ENCODE measurements at places on chromosomes 6 and 20. TPM values are rescaled to one million over a fixed set of nuclear protein-coding genes. Genes with fewer than 3 reads are reported as not detected.
A peak's percentile ranks its signal among the peaks of the same experiment; 100 is the strongest.

MYCT1 gene
- not detected for total RNA-seq

HS3ST5 gene
- not detected for total RNA-seq

SLC25A27 gene
- 0.52 TPM for total RNA-seq

MACROD2 gene
- total RNA-seq = 1.0 TPM

CBLN4 gene
- total RNA-seq = not detected

HFE gene
- 11.5 TPM for total RNA-seq

ZC2HC1B gene
- not detected for total RNA-seq

SYNGAP1 gene
- total RNA-seq = 77.6 TPM

MAS1 gene
- not detected for total RNA-seq

HEBP2 gene
- 8.7 TPM for total RNA-seq

CST5 gene
- total RNA-seq = not detected

GRCh38 chr20:58260006-58260405 is 31.6 kb upstream of the ANKRD60 start:
- no peak overlapping the region for H3K4me3 ChIP-seq
- no peak for DNase-seq
- H3K36me3 ChIP-seq = no peaks in the 10 kb centered on the region
- no peak overlapping the region for H3K27ac ChIP-seq

DNA sequence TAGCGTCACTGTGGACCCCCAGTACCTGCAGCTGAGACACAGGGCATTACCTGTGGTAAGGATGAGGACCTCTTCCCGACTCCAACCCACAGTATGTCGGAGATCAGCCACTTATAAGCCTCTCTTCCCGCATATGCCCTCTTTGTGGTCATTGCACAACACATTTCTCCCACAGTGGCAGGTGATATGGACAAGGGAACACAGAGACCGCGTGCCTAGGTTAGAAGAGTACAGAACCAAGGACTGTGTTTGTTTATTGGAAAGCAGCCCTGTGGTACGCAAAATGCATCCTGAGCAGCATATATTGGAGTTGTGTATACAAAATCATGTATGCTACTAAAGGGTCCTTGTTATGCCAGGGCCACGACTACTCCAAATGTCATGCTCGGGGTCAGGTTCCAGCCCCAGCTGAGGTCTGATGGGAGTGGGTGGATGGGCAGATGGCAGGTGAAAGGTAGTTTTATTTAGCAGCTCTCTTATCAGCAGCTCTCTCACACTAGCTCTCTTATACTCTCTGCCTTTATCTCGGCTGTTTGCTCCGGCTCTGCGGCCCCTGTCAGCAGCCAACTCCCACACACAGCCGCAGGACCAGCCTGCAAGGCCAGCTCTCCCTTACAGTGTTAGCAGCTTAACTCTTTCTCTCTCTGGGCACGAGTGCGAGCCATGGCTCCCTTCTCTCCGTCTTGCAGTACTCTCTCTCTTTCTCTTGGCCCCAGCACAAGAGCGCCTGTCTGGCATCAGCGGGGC is 569.0 kb downstream of the KIF16B start:
- H3K27ac ChIP-seq = no peak overlapping the region
- no peaks in the 10 kb centered on the region for H3K4me1 ChIP-seq
- H3K27me3 ChIP-seq = no peaks in the 10 kb centered on the region
- no peaks in the 10 kb centered on the region for H3K36me3 ChIP-seq

DNA sequence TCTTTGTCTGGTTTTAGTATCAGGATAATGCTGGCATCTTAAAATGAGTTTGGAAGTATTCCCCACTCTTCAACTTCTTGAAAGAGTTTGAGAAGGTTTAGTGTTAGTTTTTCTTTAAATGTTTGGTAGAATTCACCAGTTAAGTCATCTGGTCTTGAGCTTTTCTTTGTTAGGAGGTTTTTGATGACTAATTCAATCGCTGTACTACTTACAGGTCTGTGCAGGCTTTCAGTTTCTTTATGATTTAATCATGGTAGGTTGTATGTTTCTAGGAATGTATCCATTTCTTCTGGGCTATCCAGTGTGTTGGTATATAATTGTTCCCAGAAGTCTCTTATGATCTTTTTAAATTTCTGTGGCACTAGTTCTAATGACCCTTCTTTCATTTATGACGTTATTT is 215.5 kb downstream of the LRFN2 start:
- no peaks in the 10 kb centered on the region for H3K27me3 ChIP-seq
- peaks cover 11% of the 10 kb centered on the region for H3K4me1 ChIP-seq
- H3K27ac ChIP-seq = no peak overlapping the region
- H3K4me3 ChIP-seq = no peak overlapping the region
- DNase-seq = no peak
- peaks cover 5% of the 10 kb centered on the region for H3K36me3 ChIP-seq

GRCh38 chr6:67121115-67121514 is 1414.1 kb upstream of the EYS start:
- no peaks in the 10 kb centered on the region for H3K27me3 ChIP-seq
- no peak overlapping the region for H3K4me3 ChIP-seq
- no peaks in the 10 kb centered on the region for H3K36me3 ChIP-seq
- no peak overlapping the region for H3K27ac ChIP-seq

GRCh38 chr20:24450624-24451376 is 18.6 kb upstream of the SYNDIG1 start:
- H3K4me1 ChIP-seq = no peaks in the 10 kb centered on the region
- no peak overlapping the region for H3K27ac ChIP-seq
- H3K36me3 ChIP-seq = no peaks in the 10 kb centered on the region
- DNase-seq = no peak
- H3K27me3 ChIP-seq = no peaks in the 10 kb centered on the region

GRCh38 chr20:45495501-45495941 is 19.9 kb downstream of the SPINT3 start:
- no peak overlapping the region for H3K27ac ChIP-seq
- H3K36me3 ChIP-seq = no peaks in the 10 kb centered on the region
- peaks cover 28% of the 10 kb centered on the region for H3K27me3 ChIP-seq
- no peak for DNase-seq

- H3K27ac ChIP-seq = no peak overlapping the region
- H3K36me3 ChIP-seq = no peaks in the 10 kb centered on the region
- no peaks in the 10 kb centered on the region for H3K27me3 ChIP-seq
- H3K4me1 ChIP-seq = no peaks in the 10 kb centered on the region
- no peak for DNase-seq
- H3K4me3 ChIP-seq = no peak overlapping the region
These were observed 85.4 kb upstream of the HCRTR2 start for GRCh38 chr6:55088902-55089301.

DNA sequence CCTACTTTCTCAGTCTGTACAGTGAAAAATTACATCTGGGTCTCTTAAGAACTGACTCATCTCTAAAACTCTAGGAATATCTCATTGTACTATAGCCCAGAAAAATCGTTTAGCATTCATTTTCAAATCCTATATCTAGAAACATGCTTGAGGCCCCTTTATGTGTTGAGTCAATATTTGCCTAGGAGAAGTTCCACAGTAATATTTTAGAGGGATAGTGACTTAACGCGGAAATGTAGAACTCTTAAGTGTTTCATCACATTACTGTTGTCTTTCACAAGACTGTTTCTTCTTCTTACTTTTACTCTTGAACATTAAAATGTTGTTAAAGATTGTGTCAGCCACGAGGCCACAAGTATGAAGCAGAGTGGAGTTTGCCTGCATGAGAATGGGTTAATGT is 23.0 kb upstream of the MYLIP start:
- no peaks in the 10 kb centered on the region for H3K36me3 ChIP-seq
- no peaks in the 10 kb centered on the region for H3K27me3 ChIP-seq
- H3K27ac ChIP-seq = no peak overlapping the region
- H3K4me1 ChIP-seq = peaks cover 5% of the 10 kb centered on the region
- no peak for DNase-seq

DNA sequence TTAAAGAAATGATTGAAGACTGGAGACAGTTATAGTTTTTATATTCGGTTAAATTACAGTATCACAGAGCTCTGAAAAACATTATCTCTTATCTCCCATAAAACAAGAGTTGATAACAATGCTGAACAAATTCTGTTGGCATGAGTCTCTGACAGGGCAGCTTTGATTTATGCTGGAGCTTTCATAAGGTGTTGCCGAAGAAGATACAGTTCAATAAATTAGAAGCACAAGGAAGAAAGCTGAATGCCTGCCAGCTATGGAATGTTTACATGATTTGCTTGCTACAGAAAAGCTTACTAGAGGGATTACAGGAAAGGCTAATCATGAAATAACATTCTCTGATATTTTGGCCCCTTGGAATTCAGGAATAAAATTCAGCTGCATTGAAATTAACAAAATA is 431.9 kb upstream of the GJE1 start:
- no peak overlapping the region for H3K27ac ChIP-seq
- no peaks in the 10 kb centered on the region for H3K36me3 ChIP-seq
- peak; percentile 3 for DNase-seq
- no peaks in the 10 kb centered on the region for H3K27me3 ChIP-seq

GRCh38 chr6:12354499-12354898 is 64.3 kb downstream of the EDN1 start:
- H3K4me1 ChIP-seq = no peaks in the 10 kb centered on the region
- H3K36me3 ChIP-seq = no peaks in the 10 kb centered on the region
- no peak overlapping the region for H3K4me3 ChIP-seq

- H3K27ac ChIP-seq = no peak overlapping the region
- no peak overlapping the region for H3K4me3 ChIP-seq
- H3K36me3 ChIP-seq = no peaks in the 10 kb centered on the region
- H3K27me3 ChIP-seq = no peaks in the 10 kb centered on the region
- DNase-seq = no peak
These were observed 485.7 kb upstream of the JARID2 start for GRCh38 chr6:14759976-14760672.

DNA sequence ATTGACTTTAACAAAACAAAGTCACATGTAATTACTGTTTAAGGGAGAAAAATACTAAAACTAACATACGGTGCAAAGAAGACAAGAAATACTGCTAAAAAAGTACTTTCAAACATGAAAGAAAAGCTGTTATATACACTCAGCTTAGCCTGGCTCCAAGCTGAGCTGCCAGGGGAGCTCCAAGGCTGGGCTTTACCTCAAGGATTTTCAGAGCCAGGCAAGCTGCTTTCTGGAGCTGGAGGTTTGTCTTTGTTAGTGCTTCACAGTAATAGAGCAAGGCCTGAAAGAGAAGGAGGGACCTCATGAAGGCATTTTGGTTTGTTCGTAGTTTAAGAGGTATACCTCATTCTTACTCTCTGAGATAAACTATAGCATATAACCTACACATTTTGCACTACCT is 19.6 kb upstream of the ARMH2 start:
- no peak overlapping the region for H3K27ac ChIP-seq
- H3K27me3 ChIP-seq = no peaks in the 10 kb centered on the region
- no peaks in the 10 kb centered on the region for H3K4me1 ChIP-seq
- no peaks in the 10 kb centered on the region for H3K36me3 ChIP-seq
- no peak for DNase-seq
- no peak overlapping the region for H3K4me3 ChIP-seq

DNA sequence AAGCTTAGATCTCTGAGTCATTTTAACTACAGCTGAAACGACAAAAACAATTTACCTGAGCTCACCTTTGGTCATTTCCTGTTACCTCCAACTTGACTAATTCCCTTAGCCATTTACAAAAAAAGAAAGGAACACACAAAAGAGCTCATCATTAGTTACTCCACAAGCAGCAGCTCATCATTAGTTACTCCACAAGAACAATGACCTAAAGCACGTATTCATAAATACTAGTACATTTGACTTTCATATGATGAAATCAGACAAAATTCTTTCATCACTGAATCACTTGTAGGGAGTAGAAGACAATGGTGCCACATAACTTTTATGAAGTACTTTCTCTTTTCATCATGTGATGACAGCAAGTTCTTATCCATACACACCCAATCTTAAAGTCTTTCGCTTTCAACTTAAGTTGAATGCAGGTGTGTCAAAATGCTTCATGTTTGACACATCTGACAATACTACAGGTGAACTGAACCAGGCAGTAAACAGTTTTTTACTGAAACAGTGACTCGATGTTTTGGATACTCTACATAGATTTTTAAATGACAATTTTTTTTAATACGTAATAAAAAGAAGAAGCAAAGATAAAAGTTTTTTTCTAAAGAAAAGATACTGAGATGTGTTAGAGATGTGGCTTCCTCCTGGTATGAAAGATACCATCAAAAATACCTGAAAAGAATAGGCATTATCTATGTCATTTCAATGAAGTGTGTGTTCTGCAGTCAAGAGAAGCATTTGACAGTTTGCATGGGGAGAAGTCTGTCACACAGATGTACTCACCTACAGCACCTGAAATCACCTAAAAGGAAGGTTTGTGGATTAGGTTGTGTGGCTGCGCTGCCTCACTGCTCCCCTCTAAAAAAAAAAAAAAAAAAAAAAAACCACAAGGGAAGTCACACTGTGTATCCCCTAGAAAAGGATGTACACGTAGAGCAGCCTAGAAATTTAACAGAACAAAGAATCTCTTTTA is 109.1 kb downstream of the PRDM1 start:
- no peak overlapping the region for H3K4me3 ChIP-seq
- no peaks in the 10 kb centered on the region for H3K36me3 ChIP-seq
- no peaks in the 10 kb centered on the region for H3K4me1 ChIP-seq
- peak; percentile 2 for DNase-seq
- no peaks in the 10 kb centered on the region for H3K27me3 ChIP-seq

- no peak overlapping the region for H3K4me3 ChIP-seq
- no peaks in the 10 kb centered on the region for H3K36me3 ChIP-seq
- H3K27ac ChIP-seq = no peak overlapping the region
- DNase-seq = no peak
These were observed 2.8 kb downstream of the ANKRD60 start for GRCh38 chr20:58225452-58226200.

DNA sequence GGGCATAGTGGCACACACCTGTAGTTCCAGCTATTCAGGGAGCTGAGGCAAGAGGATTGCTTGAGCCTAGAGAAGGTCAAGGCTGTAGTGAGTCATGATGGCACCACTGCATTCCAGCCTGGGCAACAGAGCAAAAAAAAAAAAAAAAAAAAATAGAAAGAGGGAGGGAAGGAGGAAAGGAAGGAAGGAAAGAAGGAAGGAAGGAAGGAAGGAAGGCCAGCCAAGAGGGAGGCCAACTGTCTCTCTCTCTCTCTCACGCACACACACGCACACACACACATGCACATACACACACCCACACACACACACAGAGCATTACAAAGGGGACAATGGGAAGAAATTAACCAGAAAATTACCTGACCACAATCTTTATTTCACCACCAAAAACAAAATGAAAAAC is 50.6 kb upstream of the COL9A1 start:
- no peaks in the 10 kb centered on the region for H3K27me3 ChIP-seq
- H3K27ac ChIP-seq = no peak overlapping the region
- H3K4me3 ChIP-seq = no peak overlapping the region
- no peaks in the 10 kb centered on the region for H3K36me3 ChIP-seq
- H3K4me1 ChIP-seq = peaks cover 25% of the 10 kb centered on the region

DNA sequence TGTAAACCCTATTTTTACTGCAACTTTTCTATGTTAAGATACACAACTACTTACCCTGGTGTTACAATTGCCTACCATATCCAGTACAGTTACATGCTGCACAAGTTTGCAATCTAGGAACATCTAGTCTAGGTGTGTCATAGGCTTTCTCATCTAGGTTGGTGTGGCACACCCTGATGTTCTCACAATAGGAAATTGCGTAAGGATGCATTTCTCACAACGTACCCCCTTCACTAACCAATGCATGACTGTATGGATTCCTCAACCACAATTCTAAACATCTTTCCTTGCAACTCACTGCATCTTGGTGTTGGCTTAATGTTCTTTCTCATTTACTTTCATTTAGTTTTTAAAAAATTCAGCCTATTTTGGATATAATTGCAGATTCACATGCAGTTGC is 31.6 kb downstream of the GJA10 start:
- DNase-seq = no peak
- H3K27ac ChIP-seq = no peak overlapping the region
- no peak overlapping the region for H3K4me3 ChIP-seq
- no peaks in the 10 kb centered on the region for H3K36me3 ChIP-seq
- H3K27me3 ChIP-seq = no peaks in the 10 kb centered on the region

Data from A673 (cell line).